Parietal lobe (tissue), 2 donors: ENCODE measurements at places on chromosomes 3 and 15. TPM values are rescaled to one million over a fixed set of nuclear protein-coding genes. Genes with fewer than 3 reads are reported as not detected.

The GP9 gene
- total RNA-seq, result not detected

The TTLL13 gene
- total RNA-seq, result not detected

The MITF gene
- 2.5 TPM for total RNA-seq

The EID1 gene
- 146 TPM for total RNA-seq

The MYZAP gene
- total RNA-seq, result 0.63 TPM

The CAPN3 gene
- 1.9 TPM for total RNA-seq

The PSTPIP1 gene
- total RNA-seq, result not detected
